KG1 (cell line): ENCODE measurements at places on chromosomes 2 and 18.

- DNase-seq: no peak
Observed at GRCh38 chr2:170554278-170554955, 160.7 kb upstream of the SP5 start.

DNA sequence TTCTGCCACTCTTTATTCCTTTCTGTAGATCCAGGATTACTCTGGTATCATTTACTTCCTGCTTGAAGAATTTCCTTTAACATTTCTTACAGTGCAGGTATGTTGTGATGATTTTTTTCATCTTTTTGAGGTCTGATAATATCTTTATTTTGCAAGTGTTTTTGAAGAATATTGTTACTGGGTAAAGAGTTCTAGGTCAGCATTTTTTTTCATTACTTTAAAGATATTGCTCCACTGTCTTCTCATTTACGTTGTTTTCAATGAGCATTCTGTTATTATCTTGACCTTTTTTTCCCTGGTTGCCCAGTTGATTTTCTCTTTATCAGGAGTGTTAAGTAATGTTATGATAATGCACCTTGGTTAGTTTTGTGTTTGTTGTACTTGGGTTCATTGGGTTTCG, 31.7 kb upstream of the TMEM247 start:
- DNase-seq: no peak

GRCh38 chr2:236743921-236744280, 174.3 kb downstream of the ACKR3 start:
- no peak for DNase-seq

- DNase-seq: no peak
Observed at GRCh38 chr18:60585670-60586069, 213.1 kb upstream of the MC4R start.

DNA sequence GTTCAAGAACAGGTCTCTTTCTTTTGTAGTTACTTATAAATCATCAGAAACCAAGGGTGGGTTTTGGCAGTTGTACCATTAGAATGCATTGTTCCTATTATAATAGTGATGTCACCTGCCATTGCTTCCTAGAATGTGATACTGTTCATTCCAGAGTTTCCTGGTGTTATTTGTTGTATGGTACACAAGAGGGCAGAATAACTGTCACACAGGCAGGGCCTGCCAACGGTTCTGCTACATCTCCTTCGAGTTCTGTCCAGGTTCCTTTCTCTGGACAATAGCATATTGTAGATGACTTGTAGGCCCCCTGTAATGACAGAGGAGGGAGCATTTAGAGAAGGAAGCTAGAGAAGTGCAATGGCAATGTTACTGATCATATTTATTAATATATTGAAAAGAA, 98.3 kb downstream of the KLHL14 start:
- no peak for DNase-seq

DNA sequence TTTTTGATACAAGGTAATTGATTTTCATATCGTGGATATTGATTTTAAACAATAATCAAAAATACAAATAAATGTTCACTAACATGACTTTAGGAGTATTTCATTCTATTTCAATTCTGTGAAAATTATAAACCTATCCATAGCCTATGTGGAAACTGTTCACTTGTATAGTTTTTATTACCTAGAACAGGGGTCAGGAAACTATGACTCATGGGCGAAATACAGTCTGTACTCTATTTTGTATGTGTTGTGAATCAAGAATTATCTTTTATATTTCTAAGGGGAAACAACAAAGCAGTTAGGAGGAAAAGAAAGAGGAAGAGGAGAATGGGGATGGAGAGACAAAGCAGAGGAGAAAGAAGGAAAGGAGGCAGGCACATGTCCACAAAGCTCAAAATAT, 181.7 kb upstream of the VRK2 start:
- no peak for DNase-seq
